ENCODE measurements at places on chromosomes 11 and 22. TPM values are rescaled to one million over a fixed set of nuclear protein-coding genes. Genes with fewer than 3 reads are reported as not detected.

The ESAM gene
- total RNA-seq, result 188 TPM

The TREH gene
- total RNA-seq, result not detected

The LRRC74B gene
- total RNA-seq, result not detected

The OR5B21 gene
- total RNA-seq, result not detected

The PDGFD gene
- total RNA-seq, result 108 TPM

The MMP7 gene
- 1.2 TPM for total RNA-seq

The CWF19L2 gene
- 37.9 TPM for total RNA-seq

The CDC45 gene
- 1.7 TPM for total RNA-seq

The LUZP2 gene
- total RNA-seq, result not detected

The C11orf21 gene
- 0.63 TPM for total RNA-seq

The PGM2L1 gene
- 5.8 TPM for total RNA-seq

The TBX10 gene
- total RNA-seq, result not detected

Measured in thyroid gland (tissue), 4 donors.